B cell (primary cell): ENCODE measurements at places on chromosomes 6 and 20. TPM values are rescaled to one million over a fixed set of nuclear protein-coding genes. Genes with fewer than 3 reads are reported as not detected.

GRCh38 chr20:19770375-19770774 is 12.3 kb downstream of the RIN2 start:
- DNase-seq = no peak

HLA-DOA gene
- 191 and 338 TPM in 2 replicates for polyA plus RNA-seq

- no peak for DNase-seq
Observed at GRCh38 chr6:51842804-51843378, 244.5 kb downstream of the PKHD1 start.

EPB41L1 gene
- 0.12 TPM in 1 of 2 replicates, not detected in the other for polyA plus RNA-seq

GRCh38 chr20:44428174-44429016 is 47.3 kb upstream of the TTPAL start:
- DNase-seq = no peak

DNA sequence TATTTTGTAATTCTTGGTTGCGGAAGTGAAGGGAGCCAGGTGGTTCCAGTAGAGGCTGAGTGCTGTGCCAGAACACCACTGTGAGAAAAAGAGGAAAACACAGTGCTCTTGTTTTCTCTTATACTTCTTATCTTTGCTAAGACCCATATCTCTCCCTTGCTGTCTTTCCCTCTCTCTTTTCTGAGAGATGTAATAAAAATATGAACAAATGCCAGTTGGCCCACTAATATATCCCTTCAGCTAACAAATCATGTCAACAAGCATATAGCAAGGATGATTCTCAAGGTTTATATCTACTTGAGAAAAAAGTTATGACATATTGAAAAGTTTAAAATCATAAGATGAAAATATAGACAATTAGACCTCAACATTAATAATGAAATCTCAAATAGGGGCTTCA is 758.3 kb downstream of the HDGFL1 start:
- no peak for DNase-seq

RBM24 gene
- polyA plus RNA-seq = not detected in 2 replicates
